Pancreas (tissue), 10 donors: ENCODE measurements at places on chromosomes 7 and 10.

GRCh38 chr7:29115753-29116152 lies 30.6 kb downstream of the CPVL start:
- no peak for DNase-seq

GRCh38 chr7:112124061-112124766 lies 82.0 kb downstream of the DOCK4 start:
- DNase-seq = no peak

DNA sequence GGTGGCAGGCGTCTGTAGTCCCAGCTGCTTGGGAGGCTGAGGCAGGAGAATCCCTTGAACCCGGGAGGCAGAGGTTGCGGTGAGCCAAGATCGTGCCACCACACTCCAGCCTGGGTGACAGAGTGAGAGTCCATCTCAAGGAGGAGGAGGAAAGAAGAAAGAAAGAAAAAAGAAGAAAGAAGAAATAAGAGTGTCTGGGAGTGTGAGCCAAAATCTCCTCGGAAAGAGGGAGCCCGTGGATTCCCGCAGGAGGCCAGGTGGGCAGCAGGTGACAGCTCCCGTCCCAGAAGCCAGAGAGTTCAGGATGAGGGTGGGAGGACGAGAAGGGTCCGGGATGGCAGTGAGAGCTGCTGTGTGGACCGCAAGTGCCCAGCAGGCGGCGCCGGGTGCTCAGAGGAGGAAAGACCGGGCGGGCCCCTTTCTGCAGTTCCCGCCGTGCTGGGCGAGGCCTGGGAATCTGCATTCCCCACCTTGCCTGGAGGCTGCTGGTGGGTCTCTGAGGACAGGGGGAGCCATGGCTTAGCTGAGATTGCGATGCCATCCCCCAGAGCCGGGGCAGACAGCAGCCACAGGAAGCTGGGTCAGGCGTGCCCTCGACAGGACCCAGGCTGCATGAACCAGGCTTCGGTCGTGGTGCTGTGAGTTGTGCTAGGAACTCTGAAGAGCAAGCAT lies 17.1 kb upstream of the AMZ1 start:
- DNase-seq = peak; percentile 84

DNA sequence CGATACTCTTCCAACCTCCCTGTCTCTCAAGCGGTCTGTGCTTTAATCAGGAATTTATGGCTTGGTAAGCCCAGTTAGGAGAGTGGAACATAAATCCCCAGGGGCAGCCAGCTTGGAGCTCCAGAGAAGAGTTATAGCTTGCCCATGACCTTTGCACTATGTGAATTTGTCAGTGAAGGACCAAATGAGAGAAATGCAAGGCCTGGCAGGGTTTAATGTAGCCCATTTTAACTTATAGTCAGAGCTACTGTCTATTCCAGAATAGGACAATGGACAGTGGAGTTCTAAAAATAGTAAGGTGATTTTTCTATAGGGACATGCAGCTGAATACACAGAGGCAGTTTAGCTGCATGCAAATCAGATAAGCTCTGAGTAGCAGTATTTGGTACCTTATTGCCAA lies 142.6 kb upstream of the CAV2 start:
- DNase-seq = no peak

DNA sequence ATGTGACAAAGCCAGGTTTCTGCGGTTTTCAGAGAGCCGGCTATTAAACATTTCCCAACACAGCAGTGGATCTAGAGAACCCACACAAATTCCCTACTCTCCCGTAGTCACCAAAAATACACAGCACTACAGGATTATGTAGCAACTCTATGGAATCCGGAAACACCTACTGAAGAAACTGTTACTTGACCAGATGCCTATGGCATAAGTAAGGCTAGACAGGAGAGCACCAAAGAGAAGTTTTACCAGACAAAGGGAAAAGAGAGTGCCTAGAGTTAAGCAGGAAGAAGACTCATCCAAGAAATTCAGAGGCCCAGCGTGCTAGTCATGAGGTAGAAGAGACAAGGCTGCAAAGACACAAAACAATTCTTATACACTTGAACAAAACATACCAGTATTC lies 321.1 kb downstream of the PARD3 start:
- DNase-seq = no peak

DNA sequence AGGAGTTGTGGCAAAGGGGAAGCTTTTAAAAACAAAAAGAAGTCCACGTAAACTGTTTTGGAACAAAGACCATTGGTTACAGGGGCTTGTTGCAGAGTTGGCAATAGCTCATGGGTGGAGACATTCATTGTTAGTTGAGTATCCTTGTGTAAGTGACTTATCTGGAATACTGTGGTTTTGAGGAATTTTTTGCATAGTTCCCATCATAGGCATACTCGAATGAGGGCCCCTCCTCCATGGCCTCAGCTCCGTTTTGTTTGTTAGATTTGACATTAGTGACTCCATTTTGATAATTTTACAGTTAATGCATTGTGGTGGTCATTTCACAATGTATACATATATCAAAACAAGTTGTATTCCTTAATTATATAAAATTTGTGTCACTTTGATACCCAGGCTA lies 12.8 kb upstream of the SMKR1 start:
- DNase-seq = no peak

GRCh38 chr7:81887098-81888090 lies 117.5 kb upstream of the HGF start:
- no peak for DNase-seq

GRCh38 chr10:69051303-69051702 lies 36.6 kb upstream of the SRGN start:
- DNase-seq = no peak

DNA sequence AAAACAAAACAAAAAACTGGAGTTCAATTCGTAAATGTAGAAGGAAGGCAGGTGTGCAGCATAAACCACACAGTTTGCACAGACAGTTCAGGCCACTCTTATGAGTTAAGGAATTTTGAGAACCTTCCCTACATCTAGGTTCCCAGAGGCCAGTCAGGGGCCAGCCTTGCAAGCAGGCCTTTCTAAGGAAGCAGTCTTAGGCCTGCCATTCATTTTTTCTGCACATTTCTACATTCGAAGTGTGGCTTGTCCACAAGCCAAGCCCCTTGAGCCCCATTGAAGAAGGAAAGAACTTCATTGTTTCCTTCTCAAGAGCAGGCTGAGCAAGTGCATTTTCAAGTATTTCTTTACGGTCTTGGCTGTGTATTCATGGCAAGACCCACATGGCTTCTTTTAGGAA lies 11.4 kb upstream of the OSBPL3 start:
- no peak for DNase-seq

DNA sequence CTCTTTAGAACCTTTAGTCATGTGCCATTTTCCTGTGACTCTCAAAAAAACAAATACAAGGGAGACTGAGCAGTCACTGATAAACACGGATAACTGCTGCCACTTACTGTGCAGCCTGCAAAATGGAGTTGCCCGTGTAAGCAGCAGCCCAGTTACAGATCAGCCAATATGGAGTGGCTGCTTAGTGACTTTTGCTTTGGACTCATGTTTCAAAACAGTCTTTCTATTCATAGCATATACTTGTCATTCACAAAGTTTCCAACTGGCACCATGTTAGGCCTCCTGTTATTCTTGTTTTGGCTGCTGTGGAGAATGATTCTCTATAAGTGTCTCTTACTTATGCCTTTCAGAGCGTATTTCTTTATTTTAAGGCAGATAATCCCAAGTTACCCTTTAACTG lies 3.0 kb downstream of the FAM204A start:
- no peak for DNase-seq

- peak; percentile 62 for DNase-seq
Observed at GRCh38 chr10:133241501-133242205, 4.0 kb downstream of the VENTX start.

DNA sequence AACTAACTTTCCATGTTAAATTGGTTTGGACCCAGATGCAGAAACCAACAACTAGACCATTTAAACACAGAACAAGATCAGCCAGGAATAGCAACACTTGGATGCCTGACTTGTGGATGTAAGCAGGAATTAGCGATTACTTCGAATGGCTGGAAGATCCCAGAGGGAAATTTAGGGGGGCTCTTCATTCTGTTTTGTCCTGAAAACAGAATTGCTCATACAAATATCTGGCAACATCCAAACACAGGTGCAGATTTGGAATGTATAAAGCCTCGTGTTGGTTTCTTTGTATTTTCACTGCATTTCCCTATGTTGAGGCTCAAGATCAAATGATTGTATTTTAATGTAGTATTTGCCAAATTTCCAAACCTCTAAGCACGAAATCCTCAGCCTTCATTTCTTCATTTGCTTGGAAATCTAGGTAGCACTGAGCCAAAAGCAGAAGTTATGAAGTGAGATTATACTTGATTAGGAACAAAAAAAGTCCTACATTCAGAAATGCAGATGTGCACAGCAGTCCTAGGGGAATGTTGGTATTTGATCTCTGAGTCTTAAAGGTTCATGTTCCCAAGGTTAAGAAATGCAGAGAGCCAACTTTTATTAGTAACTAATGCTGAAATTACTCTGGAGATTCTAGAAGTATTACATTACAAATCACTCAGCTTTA lies 248.7 kb upstream of the TCF7L2 start:
- no peak for DNase-seq

GRCh38 chr10:131852176-131852822 lies 48.5 kb upstream of the PPP2R2D start:
- DNase-seq = no peak

DNA sequence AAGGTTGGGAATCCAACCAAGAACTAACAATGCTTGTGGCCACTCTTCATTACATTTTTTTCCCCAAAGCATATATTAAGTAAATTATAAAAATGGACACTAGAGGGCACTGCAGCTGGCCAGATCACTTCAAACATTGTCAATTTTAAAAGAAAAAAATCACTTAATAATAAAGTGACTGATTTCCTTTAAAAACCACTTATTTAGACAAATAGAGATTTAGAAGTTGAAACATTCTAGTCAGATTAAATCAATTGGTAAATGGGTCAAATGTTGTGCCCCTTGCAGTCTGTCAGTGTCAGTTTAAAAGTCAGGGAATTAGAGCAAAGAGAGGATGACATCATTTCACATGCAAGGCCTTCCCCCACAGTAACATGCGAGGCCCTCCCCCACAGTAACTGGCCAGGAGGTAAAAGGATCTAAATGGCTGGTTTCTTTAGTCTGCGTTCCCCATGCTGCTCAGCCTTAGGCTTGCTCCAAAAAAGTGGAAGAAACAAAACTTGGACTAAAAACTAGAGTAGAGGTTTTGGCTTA lies 177.9 kb downstream of the SKAP2 start:
- DNase-seq = peak; percentile 16

DNA sequence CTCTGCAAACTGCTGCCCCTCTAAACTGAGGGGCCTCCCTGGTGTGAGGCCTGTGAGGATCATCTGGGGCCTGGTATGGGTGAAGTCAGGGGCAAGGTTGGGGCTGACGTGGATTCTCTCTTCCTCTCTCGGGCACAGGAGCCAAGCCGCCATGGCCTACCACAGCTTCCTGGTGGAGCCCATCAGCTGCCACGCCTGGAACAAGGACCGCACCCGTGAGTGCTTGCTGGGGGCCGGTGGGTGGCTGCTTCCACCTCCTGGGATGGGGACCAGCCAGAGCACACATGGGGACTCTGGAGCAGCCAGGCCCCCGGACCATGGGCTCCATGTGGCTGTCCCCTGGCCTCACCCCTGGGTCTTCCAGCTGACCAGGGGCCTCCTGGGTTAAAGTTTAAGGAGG lies 11.0 kb downstream of the ARPC1B start:
- DNase-seq = no peak

DNA sequence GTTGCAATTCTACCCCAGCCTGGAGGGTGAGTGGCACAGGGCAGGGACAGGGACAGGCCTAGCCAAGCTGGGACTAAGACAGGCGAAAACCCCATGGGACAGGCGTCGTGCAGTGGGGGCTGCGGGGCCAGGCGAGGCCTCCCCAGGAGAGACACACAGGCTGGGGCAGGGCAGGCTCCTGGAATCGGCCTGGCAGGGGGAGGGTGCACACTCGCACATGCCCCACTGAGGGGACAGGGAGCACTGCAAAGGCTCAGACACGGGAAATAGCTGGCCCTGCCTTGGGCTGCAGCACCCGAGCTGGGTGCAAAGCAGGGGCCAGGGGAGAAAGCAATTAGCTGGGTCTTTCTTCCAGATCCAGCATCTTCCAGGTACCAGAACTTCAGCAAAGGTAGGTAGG lies 10.4 kb downstream of the LAT2 start:
- DNase-seq = no peak

DNA sequence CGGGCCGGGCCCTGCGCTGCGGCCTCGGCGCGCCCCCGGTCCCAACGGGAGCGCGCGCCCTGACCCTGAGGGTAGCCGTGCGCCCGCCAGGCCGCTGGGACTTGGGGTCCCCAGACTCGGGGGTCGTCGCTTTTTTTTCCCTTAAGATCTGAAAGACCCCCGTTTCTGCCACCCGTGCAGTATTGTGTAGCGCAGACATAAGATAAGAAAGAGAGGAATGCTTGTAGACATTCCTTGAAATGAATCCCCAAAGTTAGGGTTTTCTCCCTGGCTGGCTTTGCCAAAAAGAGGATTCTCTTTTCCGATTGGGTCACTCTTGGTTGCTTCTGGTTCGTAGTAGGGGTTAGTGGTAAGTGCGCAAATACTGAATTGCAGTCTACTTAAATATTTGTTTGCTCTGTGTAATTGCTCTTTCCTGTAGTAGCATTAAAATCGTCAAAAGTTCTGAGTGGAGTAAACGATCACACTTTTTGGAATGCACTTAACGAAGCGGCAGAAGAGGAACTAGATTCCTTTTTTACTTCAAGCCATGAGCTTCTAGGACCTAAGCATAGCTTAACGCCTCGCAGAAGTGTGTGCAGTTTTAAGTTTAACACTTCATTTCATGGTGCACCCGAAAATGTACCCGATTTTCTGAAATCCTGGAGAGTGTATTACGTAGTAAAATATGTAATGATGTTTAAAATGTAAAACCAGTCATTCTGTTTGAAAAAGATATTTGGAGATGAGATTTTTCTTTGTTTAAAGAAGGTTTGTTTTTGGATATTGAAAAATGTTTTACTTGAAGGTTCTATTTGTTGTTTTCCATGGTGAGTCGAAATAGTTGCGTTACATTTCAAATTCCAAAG lies 1.3 kb downstream of the CUL1 start:
- no peak for DNase-seq

DNA sequence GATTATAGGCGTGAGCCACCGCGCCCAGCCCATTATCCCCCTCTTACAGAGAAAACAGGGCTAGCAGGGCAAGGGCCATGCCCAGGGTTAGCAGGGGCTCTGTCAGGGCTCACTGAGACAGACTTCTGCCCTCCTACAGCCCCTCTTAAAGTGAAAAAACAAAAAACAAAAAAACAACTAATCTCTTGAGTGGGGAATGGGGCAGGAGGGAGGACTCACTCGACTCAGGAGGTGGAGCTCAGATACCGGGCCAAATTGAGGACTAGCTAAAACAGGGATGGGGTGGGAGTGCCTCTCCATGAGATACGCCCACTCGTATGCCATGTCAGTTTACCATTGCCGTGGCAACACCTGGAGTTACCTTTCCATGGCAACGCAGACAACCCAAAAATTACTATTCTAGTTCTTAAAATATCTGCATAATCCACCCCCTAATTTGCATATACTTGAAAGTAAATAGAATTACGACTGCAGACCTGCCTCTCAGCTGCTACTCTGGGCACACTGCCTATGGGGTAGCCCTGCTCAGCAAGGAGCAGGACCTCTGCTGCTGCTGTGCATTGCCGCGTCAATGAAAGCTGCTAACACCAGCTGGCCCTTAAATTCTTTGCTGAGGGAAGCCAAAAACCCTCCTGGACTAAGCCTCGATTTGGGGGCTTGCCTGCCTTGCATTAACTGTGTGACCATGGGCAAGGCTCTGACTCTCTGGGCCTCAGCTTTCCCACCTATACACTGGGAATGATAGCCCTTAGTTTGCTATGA lies 13.4 kb downstream of the SSC4D start:
- no peak for DNase-seq

GRCh38 chr7:105721571-105722104 lies 140.3 kb upstream of the EFCAB10 start:
- no peak for DNase-seq

- DNase-seq = no peak
Observed at GRCh38 chr7:97845622-97846203, 26.5 kb downstream of the ASNS start.

- DNase-seq = no peak
Observed at GRCh38 chr10:71981015-71981875, 17.1 kb downstream of the CHST3 start.
